ENCODE measurements at places on chromosomes 12 and 14.

DNA sequence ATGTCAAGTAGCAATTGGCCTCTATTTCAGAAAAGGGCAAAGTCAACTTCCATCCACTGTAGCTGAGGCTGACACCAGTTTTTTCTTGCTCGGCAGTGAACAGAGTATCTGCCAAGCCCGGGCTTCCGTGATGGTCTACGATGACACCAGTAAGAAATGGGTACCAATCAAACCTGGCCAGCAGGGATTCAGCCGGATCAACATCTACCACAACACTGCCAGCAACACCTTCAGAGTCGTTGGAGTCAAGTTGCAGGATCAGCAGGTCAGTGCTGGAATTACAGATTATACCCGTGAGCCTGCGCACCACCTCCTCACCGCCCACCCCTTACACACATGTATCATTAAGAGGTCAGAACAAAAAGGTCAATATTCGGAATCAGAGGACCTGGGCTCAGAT lies 19.4 kb downstream of the EVL start:
- DNase-seq: no peak

GRCh38 chr12:2679068-2679815 lies 115.5 kb upstream of the FKBP4 start:
- DNase-seq: no peak

DNA sequence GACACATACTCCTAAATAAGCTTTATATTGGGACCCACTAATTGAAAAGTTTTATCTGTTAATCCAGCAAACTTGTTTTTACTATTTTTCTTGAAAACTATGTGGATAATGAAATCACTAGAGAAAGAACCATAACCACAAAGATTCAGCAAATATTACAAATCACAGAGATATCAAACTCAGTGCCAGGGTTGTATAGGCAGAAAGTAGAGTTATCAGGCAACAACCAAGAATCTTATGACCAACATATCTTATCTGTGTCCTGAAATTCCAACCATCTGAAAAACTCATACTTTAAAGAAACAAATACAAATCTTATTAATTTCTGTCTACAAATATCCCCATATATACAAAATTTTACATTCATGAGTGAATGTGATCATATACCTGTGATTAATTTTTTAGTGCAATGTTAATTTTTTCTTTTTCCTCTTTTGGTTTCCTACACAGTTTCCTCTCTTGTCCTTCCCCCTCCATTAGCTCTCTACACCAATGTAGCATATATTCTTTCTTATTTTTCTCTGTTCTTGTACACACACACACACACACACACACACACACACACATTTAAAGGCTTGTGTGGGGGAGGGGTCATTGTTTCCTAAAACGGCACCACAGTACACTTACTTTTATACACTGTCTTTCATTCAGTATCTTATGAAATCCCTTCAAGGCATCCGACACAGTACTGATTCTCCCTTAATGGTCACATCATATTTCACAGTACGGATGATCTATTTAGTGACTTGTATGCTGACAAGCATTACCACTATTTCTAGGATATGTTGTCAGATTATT lies 18.6 kb downstream of the AMN1 start:
- DNase-seq: no peak

GRCh38 chr12:11653215-11653753 lies 3.8 kb downstream of the ETV6 start:
- no peak for DNase-seq

GRCh38 chr14:103391048-103391447 lies 5.8 kb downstream of the MARK3 start:
- no peak for DNase-seq

GRCh38 chr12:116551952-116552772 lies 7.0 kb upstream of the MAP1LC3B2 start:
- no peak for DNase-seq

DNA sequence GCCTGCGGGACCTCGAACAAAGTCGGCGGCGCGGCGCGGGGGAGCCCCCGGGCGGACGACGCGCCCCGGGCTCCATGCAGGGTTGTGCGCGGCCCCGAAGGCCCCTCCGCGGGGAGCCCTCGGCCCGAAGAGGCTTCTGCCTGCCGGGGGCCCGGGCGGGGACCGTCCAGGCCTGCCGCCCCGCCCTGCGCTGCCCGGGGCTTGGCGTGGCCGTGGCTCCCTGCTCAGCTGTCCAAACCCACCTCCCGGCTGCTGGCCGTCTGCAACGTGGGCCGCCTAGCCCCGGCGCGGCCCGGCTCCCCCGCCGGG lies 670 bp downstream of the DYRK2 start:
- DNase-seq: no peak
